ENCODE measurements at places on chromosomes 12 and 14.
A peak's percentile ranks its signal among the peaks of the same experiment; 100 is the strongest.

GRCh38 chr12:54870617-54871016, 16.3 kb downstream of the MUCL1 start:
- DNase-seq = no peak

DNA sequence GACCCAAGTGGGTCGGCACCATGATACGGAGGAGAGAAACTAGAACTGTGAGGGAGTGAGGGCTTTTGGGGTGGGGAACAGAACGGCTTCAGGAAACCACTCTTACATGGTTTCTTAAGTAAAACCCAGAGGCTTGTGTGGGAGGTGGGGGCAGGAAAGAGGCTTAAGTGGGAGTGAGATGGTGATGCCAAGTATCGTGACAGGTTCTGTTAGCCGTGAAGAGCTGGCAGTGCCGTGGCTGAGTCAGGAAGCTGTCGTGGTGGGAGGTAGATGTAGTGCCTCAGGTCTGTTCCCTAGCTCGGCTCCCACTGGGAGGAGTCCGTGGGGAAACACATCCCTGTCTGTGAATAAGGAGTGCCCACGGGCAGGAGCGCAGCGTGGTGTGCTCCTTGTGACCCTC, 185.8 kb upstream of the FKBP4 start:
- DNase-seq = peak; percentile 25

DNA sequence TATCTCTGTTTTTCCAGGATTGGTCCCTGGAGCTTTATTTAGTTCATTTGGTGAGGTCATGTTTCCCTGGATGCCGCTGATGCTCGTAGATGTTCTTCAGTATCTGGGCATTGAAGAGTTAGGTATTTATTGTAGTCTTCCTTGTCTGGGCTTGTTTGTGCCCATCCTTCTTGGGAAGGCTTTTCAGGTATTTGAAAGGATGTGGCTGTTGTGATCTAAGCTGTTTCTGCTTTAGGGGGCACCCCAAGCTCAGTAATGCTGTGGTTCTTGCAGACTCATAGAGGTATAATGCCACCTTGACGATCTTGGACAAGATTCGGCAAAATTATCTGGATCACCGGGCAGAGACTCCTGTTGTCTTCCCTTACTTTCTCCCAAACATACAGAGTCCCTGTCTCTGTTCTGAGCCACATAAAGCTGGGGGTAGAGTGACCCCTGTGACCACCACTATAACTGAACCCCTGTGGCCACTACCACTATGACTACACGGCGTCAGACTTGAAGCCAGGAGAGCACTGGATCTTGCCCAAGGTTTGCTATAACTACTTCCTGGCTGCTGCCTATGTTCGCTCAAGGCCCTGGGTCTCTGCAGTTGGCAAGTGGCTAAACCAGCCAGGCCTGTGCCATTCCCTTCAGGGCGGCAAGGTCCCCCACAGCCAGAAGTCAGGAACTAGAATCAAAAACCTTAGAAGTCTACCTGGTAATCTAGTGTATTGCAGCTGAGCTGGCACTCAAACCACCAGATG, 40.9 kb downstream of the FGD4 start:
- DNase-seq = no peak

DNA sequence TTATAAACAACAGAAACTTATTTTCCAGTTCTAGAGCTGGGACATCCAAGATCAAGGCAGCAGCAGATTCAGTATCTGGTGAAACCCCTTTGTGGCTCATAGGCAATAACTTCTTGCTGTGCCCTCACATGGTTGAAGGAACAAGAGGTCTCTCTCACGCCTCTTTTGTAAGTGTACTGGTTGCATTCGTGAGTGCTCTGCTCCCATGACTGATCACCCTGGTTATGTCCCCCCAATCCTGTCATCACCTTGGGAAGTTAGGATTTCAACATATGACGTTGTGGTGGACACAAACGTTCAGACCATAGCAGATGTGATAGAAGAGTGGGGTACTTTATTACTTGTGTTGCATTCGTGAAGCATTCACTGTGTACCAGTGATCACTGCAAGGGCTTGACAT, 184.0 kb downstream of the SRGAP1 start:
- no peak for DNase-seq

DNA sequence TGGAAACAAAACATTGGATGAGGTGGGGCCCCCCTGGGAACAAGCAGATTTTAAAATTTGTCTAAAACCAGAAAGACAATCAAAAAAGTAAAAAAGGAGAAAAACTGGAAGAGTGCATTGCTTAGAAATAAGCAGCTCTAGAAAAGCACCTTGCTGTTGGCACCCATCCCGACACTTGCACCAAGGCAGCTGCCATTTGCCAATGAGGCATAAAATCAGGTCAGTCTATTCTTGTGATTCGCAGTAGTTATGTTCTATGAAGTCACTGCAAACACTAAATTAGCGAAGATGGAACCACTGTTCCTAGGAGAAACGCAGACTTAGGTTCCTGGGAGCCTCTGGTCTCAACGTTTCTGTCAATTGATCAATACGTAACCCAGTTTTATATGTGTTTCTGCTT, 16.2 kb downstream of the VPS33A start:
- DNase-seq = no peak

DNA sequence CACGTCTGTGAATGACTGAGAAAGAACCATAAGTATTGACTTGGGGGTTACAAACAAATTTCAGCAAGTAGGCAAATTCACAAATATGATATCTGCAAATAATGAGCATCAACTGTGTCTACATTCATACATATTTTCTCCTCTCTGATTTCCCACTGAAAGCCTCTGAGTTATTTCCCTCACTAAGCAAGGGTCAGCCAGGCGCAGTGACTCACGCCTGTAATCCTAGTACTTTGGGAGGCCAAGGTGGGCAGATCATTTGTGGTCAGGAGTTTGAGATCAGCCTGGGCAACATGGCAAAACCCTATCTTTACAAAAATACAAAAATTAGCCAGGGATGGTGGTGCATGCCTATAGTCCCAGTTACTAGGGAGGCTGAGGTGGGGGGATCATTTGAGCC, 80.8 kb downstream of the SLC25A21 start:
- DNase-seq = no peak

- no peak for DNase-seq
These were observed 237.6 kb downstream of the SLC16A7 start for GRCh38 chr12:59833408-59833807.

DNA sequence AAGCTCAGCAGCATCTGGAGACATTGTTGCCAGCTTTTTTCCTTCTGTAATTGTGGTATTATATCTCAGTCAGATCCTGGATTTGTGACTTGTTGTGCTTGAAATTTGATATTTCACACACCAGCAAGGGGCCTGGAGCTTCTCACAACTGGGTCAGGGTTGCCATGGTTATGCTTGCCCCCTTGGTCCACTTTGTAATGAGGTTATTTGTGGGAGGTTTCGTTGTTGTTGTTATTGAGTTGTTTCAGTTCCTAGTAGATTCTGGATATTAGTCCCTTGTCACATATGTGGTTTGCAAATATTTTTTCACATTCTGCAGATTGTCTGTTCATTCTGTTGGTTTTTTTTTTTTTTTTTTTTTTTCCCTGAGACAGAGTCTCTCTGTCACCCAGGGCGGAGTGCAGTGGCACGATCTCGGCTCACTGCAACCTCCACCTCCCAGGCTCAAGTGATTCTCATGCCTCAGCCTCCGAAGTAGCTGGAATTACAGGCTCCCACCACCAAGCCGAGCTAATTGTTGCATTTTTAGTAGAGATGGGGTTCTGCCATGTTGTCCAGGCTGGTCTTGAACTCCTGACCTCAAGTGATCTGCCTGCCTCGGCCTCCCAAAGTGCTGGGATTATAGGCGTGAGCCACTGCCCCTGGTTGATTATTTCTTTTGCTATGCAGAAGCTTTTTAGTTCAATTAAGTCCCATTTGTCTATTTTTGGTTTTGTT, 80.6 kb upstream of the ETV6 start:
- no peak for DNase-seq

GRCh38 chr14:72679536-72680151, 214.3 kb downstream of the DPF3 start:
- DNase-seq = no peak

- no peak for DNase-seq
These were observed 583.6 kb downstream of the GALC start for GRCh38 chr14:87409393-87409792.

GRCh38 chr14:81211844-81212243, 8.9 kb downstream of the GTF2A1 start:
- DNase-seq = no peak

- DNase-seq = no peak
These were observed 411.2 kb downstream of the DAD1 start for GRCh38 chr14:22177870-22178269.

DNA sequence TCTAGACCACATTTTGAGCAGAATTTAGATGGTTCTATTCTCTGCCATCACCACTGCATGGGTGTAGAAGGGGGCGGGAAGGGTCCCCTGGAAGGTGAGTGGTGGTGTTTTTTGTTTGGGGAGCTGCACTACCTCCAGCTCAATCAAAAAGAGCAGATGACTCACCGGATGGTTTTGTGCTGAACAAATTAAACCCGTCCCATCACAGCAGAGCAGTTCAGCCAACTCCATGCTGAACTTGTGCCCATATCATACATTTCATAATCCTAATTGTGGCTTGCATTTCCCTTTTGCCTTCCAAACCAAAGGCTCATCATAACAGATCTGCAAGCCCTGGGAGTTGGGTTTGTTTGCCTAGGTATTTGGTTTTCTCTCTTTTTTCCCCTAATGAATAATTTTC, 53.0 kb upstream of the RPH3A start:
- DNase-seq = no peak

- no peak for DNase-seq
These were observed 113.0 kb downstream of the ZFP36L1 start for GRCh38 chr14:68679746-68680467.

DNA sequence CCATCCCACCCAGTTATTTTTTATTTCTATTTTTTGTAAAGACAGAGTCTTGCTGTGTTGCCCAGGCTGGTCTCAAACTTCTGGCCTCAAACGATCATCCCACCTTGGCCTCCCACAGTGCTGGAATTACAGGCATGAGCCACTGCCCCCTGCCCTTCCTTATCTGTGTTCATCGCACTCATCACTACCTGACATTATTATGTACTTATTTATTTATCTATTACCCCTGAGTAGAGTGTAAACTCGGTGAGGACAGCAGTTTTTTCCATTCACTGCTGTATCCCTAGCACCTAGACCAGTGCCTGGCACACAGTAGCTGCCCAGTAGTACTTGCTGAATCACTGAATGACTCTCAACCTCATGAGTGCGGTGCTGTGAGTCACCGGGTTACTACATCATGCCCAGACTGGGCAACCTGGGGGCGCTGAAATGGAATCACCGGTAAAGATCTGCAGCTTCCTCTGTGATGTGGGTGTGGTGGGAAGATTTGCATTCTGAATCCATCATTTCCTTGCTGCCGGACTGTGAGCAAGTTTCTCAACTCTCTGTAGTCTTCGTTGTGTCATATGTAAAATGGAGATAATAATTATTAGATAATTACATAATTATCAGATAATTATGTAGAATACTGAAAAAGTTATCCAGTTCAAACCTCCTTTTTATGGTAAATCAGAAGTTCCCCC, 81.9 kb upstream of the USP44 start:
- peak; percentile 84 for DNase-seq

DNA sequence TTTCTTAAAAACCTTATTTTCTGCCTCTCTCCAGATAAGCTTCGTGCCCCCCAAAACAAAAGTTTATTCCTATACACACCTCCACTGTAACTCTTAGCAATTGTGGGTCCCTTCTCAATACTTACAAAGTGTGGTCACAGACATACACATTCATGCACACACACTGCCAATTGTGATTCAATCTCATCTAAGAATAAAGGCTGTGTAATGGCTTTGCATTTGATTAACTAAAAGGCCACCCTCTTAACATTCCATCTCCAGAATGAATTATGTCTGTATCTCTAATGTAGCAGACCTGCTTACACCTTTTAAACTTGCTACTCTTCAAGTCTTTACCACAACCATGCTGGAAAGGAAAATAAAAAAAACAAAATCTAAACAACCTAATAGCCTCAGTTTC, 49.5 kb downstream of the MYF5 start:
- no peak for DNase-seq

GRCh38 chr14:99043756-99044155, 228.2 kb downstream of the BCL11B start:
- DNase-seq = no peak

- DNase-seq = no peak
These were observed 8.4 kb downstream of the TRMT61A start for GRCh38 chr14:103537175-103537990.

GRCh38 chr12:9389796-9390195, 181.6 kb upstream of the PZP start:
- DNase-seq = no peak

- DNase-seq = no peak
These were observed 75.0 kb upstream of the CCDC60 start for GRCh38 chr12:119259484-119259883.

- no peak for DNase-seq
These were observed 323.6 kb downstream of the TMTC2 start for GRCh38 chr12:83010169-83010804.

- DNase-seq = no peak
These were observed 105.9 kb downstream of the RBM19 start for GRCh38 chr12:113860059-113860820.

DNA sequence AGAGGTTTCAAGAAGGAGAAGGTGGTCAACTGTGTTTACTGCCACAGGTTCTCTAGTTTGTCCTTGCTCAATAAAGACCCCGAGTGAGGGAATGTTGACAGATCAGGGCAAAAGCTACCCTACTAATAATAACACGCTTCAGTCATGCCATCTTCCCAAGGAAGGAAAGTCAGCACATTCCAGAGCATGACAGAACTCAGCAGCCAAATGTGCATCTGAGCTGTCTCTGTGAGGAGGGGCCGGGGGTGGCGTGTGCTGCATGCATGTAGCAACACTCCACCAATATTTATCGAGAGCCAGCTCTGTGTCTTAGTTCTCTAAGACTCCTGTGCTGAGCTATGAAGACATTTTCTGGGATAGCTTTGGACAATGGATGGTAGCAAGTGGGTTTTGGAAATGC, 260.4 kb downstream of the DPF3 start:
- no peak for DNase-seq

DNA sequence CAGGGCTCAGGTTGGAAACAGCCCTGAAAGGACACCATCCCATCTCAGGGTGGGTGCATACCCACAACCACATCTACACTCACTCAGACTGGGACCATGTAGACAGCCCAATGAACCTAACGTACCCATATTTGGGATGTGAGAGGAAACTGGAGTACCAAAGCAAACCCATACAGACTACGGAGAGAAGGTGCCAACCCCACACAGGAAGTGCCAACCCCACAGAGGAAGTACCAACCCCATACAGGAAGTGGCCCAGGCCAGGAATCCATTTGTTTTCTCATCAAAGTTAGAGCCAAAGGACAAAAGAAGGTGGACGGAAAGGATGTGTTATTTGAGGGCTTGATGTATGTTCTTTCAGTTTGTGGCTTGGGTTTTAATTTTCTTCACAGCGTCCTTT, 19.5 kb upstream of the SPIC start:
- no peak for DNase-seq

- peak; percentile 77 for DNase-seq
These were observed 2.5 kb upstream of the CACNA2D4 start for GRCh38 chr12:1920971-1921370.

- DNase-seq = peak; percentile 96
These were observed 214.8 kb downstream of the CHST11 start for GRCh38 chr12:104671409-104672095.

- DNase-seq = no peak
These were observed 40.1 kb upstream of the TSPAN9 start for GRCh38 chr12:3036901-3037600.

- no peak for DNase-seq
These were observed 1562.4 kb downstream of the AACS start for GRCh38 chr12:126627596-126627995.

- DNase-seq = no peak
These were observed 41.0 kb upstream of the CCDC88C start for GRCh38 chr14:91458612-91459011.

Data from aorta (tissue), 5 donors.